ENCODE measurements at places on chromosomes 4 and X.

DNA sequence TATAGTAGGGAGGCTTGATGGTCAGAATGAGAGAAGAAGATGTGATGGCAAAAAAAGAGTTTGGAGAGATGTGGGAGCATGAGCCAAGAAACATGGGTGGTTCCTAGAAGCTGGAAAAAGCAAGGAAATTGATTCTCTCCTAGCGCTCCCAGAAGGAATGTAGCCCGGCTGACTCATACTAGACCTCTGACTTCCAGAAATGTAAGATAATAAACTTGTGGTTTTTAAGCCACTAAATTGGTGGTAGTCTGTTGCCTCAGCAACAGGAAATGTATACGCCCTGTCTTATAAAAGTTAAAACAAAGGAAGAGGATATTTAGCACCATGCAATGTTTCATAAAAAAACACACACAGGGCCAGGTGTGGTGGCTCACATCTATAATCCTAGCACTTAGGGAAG is 182.7 kb upstream of the PCDH7 start:
- no peak for DNase-seq

- no peak for DNase-seq
These were observed 109.7 kb downstream of the SHROOM3 start for GRCh38 chr4:76544725-76545124.

- DNase-seq, result no peak
These were observed 343.1 kb upstream of the FAM241A start for GRCh38 chr4:111802191-111802590.

DNA sequence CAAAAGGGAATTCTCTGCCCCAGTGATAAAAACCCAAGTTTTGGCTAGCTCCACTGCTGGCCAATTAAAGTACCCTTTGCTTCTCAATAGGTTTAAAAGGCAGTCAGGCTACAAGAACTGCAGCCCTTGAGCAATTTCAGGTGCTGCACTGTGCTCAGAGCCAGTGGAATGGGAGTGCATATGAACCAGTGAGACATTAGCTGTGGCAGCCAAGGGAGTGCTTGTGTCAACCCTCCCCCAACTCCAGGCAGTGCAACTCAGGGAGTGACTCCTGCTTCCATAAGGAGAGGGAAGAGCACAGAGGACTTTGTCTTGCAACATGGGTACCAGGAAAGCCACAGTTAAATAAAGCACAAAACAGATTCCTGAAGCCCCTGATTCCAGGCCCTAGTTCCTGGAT is 61.6 kb upstream of the VAMP7 start:
- DNase-seq, result no peak

DNA sequence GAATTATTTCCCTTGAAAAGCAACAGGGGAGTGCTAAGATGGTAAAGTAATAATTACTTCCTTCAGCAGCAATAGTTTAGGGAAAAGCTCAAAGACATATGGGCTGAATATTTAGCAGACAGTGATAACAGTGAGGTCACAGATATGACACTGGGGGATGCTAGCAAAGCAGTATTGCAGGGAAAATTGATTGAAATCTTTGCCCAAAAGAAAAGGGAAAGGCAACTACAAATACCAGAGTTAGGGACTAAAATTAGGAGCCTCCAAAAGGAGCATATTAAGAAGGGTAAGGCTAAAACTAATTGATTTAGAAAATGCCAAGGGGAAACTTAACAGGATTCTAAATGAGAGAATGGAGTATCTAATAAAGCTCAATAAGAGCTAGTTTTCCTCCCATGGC is 1191.3 kb upstream of the TENM3 start:
- no peak for DNase-seq

DNA sequence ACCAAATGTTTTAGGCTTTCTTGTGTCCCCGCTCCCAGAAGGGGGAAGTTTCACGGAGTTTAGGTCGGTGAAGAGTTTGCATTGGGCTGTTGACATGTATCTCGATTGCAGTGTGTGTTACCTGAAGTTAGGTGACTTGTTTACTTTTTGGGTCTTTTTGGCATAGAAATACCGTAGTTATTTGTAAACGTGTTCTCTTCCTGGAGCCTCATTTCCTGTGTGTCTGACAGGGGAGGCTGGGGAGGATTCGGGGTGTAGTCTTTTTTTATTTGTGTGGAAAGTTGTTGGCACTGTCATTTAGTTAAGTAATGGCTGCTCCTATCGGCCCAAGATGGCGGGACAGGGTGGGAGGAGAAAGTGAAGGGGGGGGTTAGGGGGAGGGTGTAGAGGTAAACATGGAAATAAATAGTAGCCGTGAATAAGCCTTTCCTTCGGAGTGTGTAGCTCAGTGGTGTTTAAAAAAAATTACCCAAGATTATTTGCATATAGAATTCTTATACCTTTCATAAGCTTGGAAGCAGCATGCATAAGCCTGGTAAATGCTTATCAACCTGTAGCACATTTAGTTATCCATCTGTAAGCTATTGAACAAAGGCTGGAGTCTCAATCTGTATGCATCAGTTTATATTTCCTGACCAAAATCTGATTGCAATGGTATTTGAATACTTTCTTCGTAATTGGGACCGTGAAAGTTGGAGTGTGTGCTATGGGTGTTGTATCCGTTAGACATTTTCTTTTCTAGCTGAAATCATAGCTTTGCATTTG is 1.6 kb downstream of the KDM6A start:
- peak; percentile 71 for DNase-seq

DNA sequence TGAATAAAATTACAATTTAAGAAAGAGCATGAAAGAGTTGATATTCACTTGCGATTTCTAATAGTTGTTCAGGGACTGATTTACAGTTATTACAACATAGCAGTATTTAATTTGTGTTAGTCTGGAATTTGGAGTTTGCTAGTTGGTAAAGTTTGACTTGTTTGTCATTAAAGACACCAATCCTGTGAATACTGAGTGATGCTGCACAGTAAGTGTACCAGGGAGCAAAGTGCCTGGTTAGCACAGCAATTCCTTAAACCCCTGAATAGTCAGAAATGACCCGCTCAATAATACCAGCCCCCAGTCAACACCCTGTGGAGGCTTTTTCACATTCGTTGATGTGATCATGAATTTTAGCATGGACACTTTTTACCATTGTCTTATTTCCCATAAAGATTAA is 122.2 kb upstream of the GC start:
- no peak for DNase-seq

DNA sequence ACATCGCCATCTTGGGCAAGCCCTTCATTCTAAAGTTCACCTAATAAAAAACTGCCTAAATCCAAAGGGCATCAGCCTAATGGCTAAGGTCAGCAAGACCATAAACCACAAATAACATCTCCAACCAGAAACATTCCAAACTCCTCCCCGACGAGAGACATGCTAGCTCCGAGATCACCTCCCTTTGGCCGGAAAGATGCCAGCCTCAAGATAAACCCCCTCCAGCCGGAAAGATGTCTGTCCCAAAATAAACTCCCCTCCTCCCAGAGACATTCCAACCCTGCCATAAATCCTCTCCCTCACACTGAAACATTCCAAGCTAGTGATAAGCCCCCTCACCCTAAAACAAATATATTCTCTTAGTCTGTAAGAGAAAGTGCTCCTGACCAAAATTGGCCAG is 13.3 kb upstream of the DYNLT3 start:
- no peak for DNase-seq

GRCh38 chrX:67426946-67427345 is 116.9 kb upstream of the AR start:
- no peak for DNase-seq

- DNase-seq, result no peak
These were observed 31.1 kb upstream of the SH3D19 start for GRCh38 chr4:151356510-151356909.

- DNase-seq, result no peak
These were observed 418.7 kb downstream of the CENPC start for GRCh38 chr4:67126570-67126969.

DNA sequence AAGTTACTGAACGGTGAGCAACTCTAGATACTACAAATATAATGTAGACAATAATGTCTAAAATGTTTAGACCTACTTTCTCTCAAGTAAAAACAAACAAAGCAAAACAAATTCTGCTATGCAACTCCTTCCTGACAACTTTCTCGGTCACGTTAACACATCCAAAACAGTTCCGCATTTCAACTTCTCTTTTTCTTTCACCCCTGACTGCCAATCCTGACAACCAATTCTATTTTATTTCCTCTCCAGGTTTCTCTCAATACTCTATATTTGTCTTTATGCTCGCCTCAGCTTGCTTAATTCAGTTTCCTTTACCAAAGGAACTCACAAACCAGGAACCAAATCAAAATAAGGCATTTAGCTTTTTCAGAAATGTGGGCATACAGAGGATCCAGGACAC is 513.0 kb downstream of the FSTL5 start:
- DNase-seq, result peak; percentile 1

GRCh38 chr4:133150486-133151340 is 1.6 kb downstream of the PCDH10 start:
- no peak for DNase-seq

- DNase-seq, result no peak
These were observed 81.3 kb upstream of the TRPC5 start for GRCh38 chrX:112163906-112164305.

GRCh38 chr4:88879991-88880390 is 177.0 kb downstream of the FAM13A start:
- DNase-seq, result no peak

DNA sequence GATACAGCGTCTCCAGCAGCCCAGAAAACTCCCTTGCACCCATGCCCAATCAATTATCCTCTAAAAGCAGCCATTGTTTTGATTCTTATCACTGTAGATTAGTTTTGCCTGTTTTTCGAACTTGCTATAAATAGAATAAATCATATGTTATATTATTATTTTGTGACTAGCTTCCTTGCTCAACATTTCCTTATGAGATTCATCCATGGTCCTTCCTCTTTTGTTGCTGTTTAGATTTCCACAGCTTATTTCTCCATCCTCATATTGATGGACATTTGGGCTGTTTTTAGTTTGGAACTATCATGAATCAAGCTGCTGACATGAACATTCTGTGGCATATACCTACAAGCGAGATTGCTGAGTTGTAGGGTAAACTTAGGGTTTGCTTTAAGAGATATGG is 595.3 kb downstream of the BCOR start:
- DNase-seq, result no peak
